Activated naive CD4-positive, alpha-beta T cell treated with anti-CD3 and anti-CD28 coated beads, Interleukin-2, amount 10 ng/mL, durations not matched to agents 7 days and 5 days (primary cell): ENCODE measurements at places on chromosomes 7 and 10.

DNA sequence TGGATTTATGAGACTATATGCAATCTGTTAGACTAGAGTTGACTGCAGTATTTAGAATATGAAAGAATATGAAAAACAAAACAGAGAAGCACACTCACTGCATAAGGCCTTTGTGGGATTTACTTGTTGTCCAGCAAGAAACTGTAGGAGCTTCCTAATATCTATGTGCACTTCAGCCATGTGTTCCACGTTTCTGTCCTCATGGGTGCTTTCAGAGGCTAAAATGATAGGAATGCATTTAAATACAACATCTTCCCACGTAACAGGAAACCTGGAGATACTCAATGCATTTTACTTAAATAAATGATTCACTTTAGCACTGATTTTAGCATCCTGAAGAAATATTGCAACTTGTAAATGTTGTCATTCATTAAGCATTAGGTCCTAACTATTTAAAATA, 11.7 kb downstream of the HUS1 start:
- no peaks in the 10 kb centered on the region for H3K27me3 ChIP-seq
- H3K36me3 ChIP-seq: peaks cover 63% of the 10 kb centered on the region
- DNase-seq: no peak
- no peak overlapping the region for H3K4me3 ChIP-seq

GRCh38 chr10:116740971-116741370, 1.4 kb downstream of the HSPA12A start:
- no peak overlapping the region for H3K27ac ChIP-seq
- H3K4me3 ChIP-seq: no peak overlapping the region
- H3K4me1 ChIP-seq: peaks cover 4% of the 10 kb centered on the region
- peaks cover 2% of the 10 kb centered on the region for H3K36me3 ChIP-seq
- no peak for DNase-seq
- H3K27me3 ChIP-seq: peaks cover 86% of the 10 kb centered on the region

GRCh38 chr7:78620920-78621319, 822.3 kb downstream of the PHTF2 start:
- H3K27ac ChIP-seq: no peak overlapping the region
- no peaks in the 10 kb centered on the region for H3K27me3 ChIP-seq
- no peak for DNase-seq
- no peaks in the 10 kb centered on the region for H3K4me1 ChIP-seq
- H3K4me3 ChIP-seq: no peak overlapping the region

DNA sequence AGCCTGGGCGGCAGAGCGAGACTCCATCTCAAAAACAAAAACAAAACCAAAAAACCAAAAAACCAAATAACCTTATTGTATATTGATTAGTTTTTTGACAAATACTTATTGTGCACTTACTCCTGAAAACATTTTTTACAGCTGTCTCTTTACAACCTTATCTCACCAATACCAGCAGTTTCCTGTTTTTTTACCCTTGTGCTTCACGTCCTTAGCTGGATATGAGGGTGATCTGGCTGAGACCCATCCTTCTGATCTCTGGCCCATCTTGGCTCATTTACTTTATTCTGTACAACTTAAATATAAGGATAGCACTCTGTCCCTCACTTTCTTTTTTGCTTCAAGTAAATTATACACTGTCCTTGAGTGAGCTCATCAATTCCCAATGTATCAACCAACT, 104.6 kb upstream of the DNAJB12 start:
- H3K4me1 ChIP-seq: no peaks in the 10 kb centered on the region
- H3K36me3 ChIP-seq: peaks cover 2% of the 10 kb centered on the region
- no peak overlapping the region for H3K4me3 ChIP-seq
- no peak for DNase-seq
- no peaks in the 10 kb centered on the region for H3K27me3 ChIP-seq

GRCh38 chr7:18020138-18020715, 7.4 kb downstream of the PRPS1L1 start:
- H3K27ac ChIP-seq: no peak overlapping the region
- H3K36me3 ChIP-seq: no peaks in the 10 kb centered on the region
- no peak for DNase-seq
- no peak overlapping the region for H3K4me3 ChIP-seq

DNA sequence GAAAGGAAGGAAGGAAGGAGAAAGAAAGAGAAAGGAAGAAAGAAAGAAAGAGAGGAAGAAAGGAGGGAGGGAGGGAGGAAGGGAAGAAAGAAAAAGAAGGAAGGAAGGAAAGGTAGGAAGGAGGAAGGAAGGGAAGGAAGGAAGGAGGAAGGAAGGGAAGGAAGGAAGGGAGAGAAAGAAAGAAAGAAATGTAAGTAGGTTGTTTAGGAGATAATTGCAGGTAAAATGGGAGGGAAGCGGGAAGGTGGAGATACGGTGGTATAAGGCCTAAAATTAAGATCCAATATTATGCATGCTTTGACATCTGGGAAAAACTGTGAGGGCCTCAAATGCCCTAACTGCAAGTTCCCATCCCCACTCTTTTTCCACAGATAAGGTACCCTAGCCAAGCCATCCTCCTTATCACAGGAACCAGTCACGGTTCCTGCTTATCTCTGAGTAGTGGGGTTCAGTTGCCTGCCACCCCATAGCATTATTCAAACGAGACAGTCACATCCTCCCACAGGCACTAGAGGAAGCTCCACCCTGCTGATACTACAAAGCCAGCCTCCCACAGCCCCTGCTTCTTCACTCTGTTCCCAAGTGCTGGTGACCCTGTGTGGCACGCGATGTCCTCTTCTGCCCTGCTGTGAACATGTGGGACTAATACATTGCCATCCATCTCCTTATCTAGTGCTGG, 28.7 kb downstream of the ST8SIA6 start:
- no peaks in the 10 kb centered on the region for H3K27me3 ChIP-seq
- DNase-seq: peak; percentile 69
- peaks cover 90% of the 10 kb centered on the region for H3K4me1 ChIP-seq
- peak overlapping the region; percentile 97 for H3K27ac ChIP-seq

DNA sequence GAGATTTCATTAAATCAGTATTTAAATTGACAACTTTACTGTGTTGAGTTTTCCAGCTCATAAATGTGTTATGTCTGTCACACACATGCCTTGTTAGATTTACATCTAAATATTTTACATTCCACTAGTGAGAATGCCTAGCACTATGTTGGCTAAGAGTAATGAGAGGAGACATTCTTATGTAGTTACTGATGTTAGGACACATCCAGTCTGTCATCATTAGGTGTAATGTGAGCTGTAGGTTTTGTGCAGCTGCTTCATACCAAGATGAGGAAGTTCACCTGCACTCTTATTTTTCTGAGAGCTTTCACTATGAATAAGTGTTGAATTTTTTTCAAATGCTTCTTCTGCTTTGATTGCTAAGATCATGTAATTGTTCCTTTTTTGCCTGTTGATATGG, 218.0 kb upstream of the IGFBP3 start:
- no peaks in the 10 kb centered on the region for H3K27me3 ChIP-seq
- no peaks in the 10 kb centered on the region for H3K4me1 ChIP-seq
- no peak for DNase-seq
- no peak overlapping the region for H3K27ac ChIP-seq
- no peaks in the 10 kb centered on the region for H3K36me3 ChIP-seq
- H3K4me3 ChIP-seq: no peak overlapping the region

GRCh38 chr7:133703547-133703946, 423.6 kb upstream of the LRGUK start:
- H3K27me3 ChIP-seq: no peaks in the 10 kb centered on the region
- no peak overlapping the region for H3K4me3 ChIP-seq
- no peaks in the 10 kb centered on the region for H3K36me3 ChIP-seq

DNA sequence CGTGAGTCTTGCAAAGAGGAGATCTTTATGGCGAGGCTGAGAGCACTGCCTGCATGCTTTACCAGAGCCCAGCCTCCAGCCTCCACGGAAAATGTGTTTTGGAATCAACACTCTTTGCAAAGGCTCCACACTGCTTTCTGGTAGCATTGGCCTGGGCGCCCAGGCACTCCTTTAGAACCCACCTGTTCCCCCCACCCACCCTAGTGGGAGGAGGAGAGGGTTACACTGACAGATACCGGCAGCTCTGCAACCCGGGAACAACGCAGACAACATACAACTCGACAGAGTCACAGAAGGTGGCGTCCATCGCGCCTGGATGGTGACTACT, 5.5 kb upstream of the MNX1 start:
- DNase-seq: no peak
- peaks cover 100% of the 10 kb centered on the region for H3K27me3 ChIP-seq
- no peak overlapping the region for H3K27ac ChIP-seq
- no peaks in the 10 kb centered on the region for H3K36me3 ChIP-seq
- no peak overlapping the region for H3K4me3 ChIP-seq

GRCh38 chr10:60921633-60922032, 22.4 kb downstream of the RHOBTB1 start:
- no peak for DNase-seq
- H3K4me3 ChIP-seq: no peak overlapping the region
- no peak overlapping the region for H3K27ac ChIP-seq
- no peaks in the 10 kb centered on the region for H3K4me1 ChIP-seq

DNA sequence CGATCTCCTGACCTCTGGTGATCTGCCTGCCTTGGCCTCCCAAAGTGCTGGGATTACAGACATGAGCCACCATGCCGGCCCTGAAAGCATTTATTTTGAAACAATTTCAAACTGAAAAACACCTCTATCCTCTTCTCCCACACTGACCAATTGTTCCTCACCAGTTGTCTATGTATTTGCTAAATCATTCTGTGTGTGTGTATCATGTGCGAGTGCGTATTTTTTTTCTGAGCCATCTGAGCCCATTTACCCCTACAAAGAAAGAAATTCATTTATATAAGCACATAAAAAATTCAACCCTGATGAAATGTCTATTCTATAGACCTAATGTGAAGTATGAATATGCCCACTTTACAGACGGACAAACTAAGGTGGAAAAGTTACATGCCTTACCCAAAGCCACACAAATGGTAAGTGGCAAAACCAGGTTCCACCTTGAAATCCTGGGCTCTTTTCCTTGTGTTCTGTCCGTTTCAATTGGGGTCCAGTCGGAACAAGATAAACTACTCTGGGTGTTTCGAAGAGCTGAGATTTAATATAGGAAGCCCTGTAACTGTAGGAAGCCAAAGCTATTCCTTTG, 46.8 kb downstream of the RBM17 start:
- peaks cover 56% of the 10 kb centered on the region for H3K4me1 ChIP-seq
- H3K36me3 ChIP-seq: no peaks in the 10 kb centered on the region
- no peak for DNase-seq
- no peak overlapping the region for H3K27ac ChIP-seq

- no peak for DNase-seq
- H3K36me3 ChIP-seq: no peaks in the 10 kb centered on the region
- no peaks in the 10 kb centered on the region for H3K27me3 ChIP-seq
Observed at GRCh38 chr10:65128277-65128676, 1607.1 kb downstream of the REEP3 start.

- no peaks in the 10 kb centered on the region for H3K4me1 ChIP-seq
- DNase-seq: no peak
- peaks cover 18% of the 10 kb centered on the region for H3K27me3 ChIP-seq
- no peak overlapping the region for H3K4me3 ChIP-seq
- no peaks in the 10 kb centered on the region for H3K36me3 ChIP-seq
Observed at GRCh38 chr10:79468015-79468560, 22.7 kb upstream of the ZCCHC24 start.

- DNase-seq: peak; percentile 25
- H3K36me3 ChIP-seq: no peaks in the 10 kb centered on the region
- no peak overlapping the region for H3K4me3 ChIP-seq
- H3K27me3 ChIP-seq: no peaks in the 10 kb centered on the region
Observed at GRCh38 chr7:40700653-40701421, 566.0 kb downstream of the SUGCT start.

GRCh38 chr7:77393261-77393660, 22.9 kb downstream of the GSAP start:
- DNase-seq: peak; percentile 33
- H3K4me1 ChIP-seq: peaks cover 23% of the 10 kb centered on the region
- no peaks in the 10 kb centered on the region for H3K27me3 ChIP-seq
- H3K36me3 ChIP-seq: peaks cover 31% of the 10 kb centered on the region
- H3K27ac ChIP-seq: peak overlapping the region; percentile 1
- H3K4me3 ChIP-seq: no peak overlapping the region

DNA sequence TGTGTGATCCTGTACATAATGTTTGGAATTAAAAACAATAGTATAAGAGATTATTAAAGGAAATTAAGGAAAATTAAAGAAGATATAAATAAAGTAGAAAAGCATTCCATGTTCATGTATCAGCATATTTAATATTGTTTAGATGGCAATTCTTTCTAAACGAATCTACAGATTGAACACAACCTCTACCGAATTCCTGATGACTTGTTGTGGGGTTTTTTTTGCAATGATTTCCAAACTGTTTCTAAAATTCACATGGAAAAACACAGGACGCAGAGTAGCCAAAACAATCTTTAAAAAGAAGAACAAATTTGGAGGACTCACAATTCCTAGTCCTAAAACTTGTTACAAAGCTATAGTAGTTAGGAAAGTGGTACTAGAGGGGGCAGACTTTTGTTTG, 573.4 kb upstream of the IGFBP3 start:
- H3K27me3 ChIP-seq: no peaks in the 10 kb centered on the region
- no peak for DNase-seq
- H3K4me1 ChIP-seq: no peaks in the 10 kb centered on the region
- H3K36me3 ChIP-seq: no peaks in the 10 kb centered on the region

DNA sequence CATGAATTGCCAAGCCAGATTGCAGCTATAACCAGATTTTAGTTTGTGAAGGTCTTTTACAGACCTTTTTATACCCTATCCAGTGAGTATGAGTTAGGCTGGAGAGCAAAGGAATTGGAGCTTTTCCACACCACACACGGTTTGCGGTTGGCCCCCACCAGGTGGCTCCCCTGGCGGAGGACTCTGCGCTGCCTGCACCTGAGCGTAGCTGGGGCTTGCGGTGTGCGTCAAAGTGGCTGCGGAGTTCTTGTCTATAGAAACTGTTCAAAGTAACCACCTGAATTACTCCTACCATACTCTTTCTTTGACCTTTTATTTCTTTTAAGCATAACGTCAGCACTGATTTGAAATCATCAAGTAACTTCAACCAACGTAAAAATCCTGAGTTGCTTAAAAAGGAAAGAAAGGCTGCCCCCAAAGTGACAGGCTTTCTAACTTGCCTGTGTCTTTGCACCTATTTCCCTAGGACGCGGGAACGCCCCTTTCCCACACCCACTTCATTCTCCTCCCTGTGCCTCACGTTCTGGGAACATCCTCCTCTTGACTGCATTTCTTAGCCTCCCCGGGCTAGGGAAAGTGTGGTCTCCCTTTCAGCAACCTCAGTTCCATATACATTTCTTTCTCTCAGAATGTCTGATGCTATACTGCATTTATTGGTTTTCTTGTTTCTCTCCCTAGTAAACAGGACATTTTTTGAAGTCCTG, 47.6 kb upstream of the TMEM72 start:
- no peaks in the 10 kb centered on the region for H3K36me3 ChIP-seq
- DNase-seq: no peak
- H3K27me3 ChIP-seq: peaks cover 53% of the 10 kb centered on the region
- H3K27ac ChIP-seq: no peak overlapping the region
- H3K4me3 ChIP-seq: no peak overlapping the region

GRCh38 chr10:109895848-109896247, 27.5 kb downstream of the XPNPEP1 start:
- DNase-seq: no peak
- H3K4me1 ChIP-seq: peaks cover 43% of the 10 kb centered on the region
- H3K27ac ChIP-seq: no peak overlapping the region
- H3K36me3 ChIP-seq: peaks cover 56% of the 10 kb centered on the region
- H3K27me3 ChIP-seq: no peaks in the 10 kb centered on the region
- H3K4me3 ChIP-seq: no peak overlapping the region

- no peak overlapping the region for H3K4me3 ChIP-seq
- H3K27me3 ChIP-seq: no peaks in the 10 kb centered on the region
- H3K36me3 ChIP-seq: no peaks in the 10 kb centered on the region
- DNase-seq: no peak
Observed at GRCh38 chr7:64618785-64619456, 47.0 kb upstream of the ZNF107 start.

- no peak for DNase-seq
- no peaks in the 10 kb centered on the region for H3K4me1 ChIP-seq
Observed at GRCh38 chr10:90087197-90088023, 386.0 kb downstream of the KIF20B start.

GRCh38 chr7:80604436-80604835, 34.0 kb upstream of the CD36 start:
- no peaks in the 10 kb centered on the region for H3K4me1 ChIP-seq
- H3K4me3 ChIP-seq: no peak overlapping the region
- no peaks in the 10 kb centered on the region for H3K36me3 ChIP-seq
- no peak overlapping the region for H3K27ac ChIP-seq
- H3K27me3 ChIP-seq: no peaks in the 10 kb centered on the region
